ENCODE measurements at places on chromosomes 5 and 9. TPM values are rescaled to one million over a fixed set of nuclear protein-coding genes. Genes with fewer than 3 reads are reported as not detected.
A peak's percentile ranks its signal among the peaks of the same experiment; 100 is the strongest.

DNA sequence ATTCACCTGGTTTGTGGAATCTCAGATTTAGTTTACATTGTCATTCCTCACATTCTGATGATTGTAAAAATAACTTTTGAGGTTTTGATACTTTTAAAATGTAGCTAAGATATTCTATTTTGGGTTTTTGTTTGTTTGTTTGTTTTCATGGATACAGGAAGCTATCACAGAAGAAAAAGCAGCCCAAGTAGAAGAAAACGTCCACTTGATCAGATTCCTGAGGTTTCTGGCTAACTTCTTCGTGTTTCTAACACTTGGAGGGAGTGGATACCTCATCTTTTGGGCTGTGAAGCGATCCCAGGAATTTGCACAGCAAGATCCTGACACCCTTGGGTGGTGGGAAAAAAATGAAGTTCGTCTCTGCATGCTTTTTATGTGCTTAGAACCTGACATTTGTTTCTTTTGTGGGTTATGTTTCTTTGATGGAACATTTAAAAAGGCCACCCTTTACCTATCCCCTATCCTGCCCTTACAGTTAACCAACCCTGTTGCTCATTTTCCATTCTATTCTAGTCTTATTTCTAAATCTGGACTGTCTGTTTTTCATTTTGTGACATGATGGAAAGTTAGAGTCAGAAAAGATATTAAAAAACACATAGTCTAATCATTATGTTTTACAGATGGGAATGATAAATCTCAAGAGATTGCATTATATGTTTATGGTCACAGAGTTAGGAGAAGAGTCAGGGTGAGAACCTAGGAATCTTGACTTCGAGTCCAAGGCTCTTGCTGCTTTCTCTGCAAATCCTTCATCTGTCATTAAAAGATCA, 163.7 kb downstream of the ALDH1A1 start:
- DNase-seq = no peak

GRCh38 chr9:94173632-94174031, 85.5 kb upstream of the ZNF169 start:
- DNase-seq = no peak

GRCh38 chr9:84031534-84031933, 50.9 kb downstream of the RMI1 start:
- DNase-seq = no peak

DNA sequence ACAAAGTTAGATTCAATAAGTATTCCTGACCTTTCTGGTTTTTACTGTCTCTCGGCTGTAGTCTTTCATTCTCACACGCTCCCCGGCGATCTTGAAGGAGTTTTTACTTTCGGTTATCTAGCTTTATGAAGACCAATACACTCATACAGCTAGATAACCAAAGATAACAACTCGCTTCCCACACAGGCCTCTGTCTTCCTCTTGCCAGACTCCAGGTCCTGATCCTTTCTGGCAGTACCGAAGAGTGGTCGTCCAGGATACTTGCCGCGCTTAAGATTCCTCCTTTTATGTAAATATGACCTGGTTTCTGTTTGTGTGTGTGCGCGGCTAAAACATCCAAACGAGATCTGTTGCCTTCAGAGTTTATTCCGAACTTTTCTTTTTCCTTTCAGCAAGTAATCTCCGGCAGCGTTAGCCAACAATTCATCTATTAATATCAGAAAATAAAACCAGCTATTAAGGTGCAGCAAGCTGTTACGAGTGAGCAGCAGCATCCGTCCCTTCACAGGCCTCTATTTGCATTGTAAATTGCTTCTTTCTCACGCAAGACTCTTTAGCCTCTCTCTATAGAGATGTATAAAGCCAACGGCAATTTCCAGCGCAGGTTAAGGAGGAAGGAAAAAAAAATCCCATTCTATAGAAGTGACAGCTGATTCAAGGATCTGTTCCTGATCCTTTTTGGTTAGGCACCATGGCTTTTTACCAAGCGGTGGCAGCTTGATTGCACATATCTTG, 216.1 kb downstream of the MEF2C start:
- no peak for DNase-seq

- DNase-seq = no peak
Measured at GRCh38 chr9:129549684-129550083, 71.2 kb downstream of the C9orf50 start.

DNA sequence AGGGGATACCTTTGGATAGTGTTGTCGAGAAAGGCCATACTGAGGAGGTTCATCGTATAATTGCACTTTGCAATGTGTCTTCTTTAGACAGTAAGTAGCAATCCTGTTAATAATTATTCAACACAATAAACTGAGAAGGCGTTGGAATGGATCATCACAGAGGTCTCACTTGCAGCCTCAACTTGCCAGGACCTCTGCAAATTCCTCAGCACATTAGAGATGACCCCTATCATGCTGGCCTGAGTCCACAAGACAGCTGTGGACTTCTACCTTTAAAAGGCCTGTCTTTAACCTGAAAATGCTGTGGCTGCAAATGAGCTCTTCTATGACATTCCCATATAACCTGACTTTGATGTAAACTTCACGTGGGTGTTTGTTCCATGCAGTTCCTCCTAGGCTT, 14.1 kb downstream of the SH3TC2 start:
- no peak for DNase-seq

GRCh38 chr5:74275171-74275992, 365.1 kb downstream of the ENC1 start:
- DNase-seq = peak; percentile 33

- DNase-seq = no peak
Measured at GRCh38 chr5:9977070-9977469, 272.6 kb downstream of the ATPSCKMT start.

- DNase-seq = no peak
Measured at GRCh38 chr5:94017579-94017978, 276.2 kb upstream of the POU5F2 start.

DNA sequence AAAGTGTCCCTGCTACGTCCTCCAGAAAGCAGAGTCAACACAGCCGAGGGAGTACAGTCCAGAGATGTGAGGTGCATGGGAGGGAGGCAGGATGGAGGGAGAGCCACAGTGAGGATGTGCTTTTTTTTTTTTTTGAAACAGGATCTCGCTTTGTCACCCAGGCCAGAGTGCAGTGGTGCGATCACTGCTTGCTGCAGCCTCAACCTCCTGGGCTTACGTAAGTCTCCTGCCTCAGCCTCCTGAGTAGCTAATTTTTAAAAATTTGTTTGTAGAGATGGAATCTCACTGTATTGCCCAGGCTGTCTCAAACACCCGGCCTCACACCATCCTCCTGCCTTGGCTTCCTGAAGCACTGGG, 33.2 kb upstream of the ALDH1B1 start:
- DNase-seq = no peak

- DNase-seq = peak; percentile 15
Measured at GRCh38 chr5:142014911-142015584, 2.2 kb upstream of the GNPDA1 start.

DNA sequence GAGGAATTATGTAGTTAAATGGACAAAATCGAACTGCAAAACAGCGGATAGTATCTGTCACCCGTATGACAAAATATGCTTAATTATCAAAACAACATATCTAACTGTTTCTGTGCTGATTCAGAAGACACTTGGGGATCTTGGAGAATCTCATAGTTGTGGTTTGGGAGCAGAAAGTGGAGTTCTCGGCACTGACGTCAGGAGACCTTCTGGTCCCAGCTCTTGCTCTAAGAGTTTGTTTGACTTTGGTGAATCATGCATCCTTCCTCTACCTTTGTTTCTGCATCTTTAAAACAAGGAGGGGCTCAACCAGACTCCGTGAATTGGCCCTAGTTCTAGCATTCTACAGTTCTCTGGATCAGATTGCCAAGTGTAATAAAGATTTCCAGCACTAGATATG, 37.0 kb upstream of the TAF1L start:
- DNase-seq = no peak

DNA sequence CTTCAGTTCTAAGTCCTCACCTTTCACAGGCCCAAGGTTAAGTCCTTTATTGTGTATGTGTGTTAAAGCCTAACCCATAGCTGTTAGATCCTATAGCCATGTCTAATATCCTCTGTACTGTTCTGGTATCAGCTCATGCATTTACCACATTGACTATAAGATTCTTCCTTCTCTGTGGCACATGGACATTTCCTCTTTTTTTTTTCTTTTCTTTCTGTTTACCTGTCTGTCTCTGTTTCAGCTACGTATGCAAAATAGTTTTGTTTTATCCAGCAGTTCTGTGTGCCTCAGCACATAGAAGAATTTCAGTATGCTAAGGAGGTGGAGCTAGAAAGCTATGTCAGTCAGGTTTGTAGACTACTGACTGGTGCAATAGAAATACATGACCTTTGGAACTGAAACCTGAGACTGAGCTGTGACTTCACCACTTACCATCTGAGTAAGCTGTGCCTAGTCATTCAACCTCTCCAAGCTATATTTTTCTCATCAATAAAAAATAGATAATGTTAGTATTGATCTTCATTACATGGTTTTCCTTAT, 155.6 kb upstream of the VLDLR start:
- no peak for DNase-seq

DNA sequence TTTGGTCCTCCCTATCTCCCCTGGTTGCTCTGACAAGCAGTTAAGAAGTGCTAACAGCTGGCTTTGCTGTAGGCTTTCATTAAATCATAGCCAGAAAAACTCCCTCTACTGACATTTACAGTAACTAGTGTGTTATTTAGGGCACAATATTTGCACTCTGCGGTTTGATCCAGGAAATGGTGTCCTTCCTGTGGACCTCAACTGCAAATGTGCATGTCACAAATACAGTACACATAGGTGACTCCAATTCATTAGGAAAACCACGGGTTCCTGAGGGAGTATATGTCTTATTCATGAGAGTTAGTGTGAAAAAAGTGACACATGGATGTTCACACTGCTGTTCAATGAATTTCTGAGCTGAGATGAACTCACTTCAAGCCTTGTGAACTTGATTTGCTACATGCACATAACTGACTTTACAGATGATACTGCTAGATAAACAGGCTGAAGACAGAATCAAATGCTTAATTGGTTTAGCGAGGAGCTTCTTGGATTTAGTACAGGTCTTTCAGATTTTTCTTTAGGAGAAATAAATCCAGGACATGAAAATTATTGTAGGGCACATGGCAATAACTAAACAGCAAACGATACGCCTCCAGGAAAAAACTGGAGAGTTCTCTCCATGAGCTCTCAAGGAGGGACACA, 281.5 kb downstream of the EFNA5 start:
- peak; percentile 70 for DNase-seq

DNA sequence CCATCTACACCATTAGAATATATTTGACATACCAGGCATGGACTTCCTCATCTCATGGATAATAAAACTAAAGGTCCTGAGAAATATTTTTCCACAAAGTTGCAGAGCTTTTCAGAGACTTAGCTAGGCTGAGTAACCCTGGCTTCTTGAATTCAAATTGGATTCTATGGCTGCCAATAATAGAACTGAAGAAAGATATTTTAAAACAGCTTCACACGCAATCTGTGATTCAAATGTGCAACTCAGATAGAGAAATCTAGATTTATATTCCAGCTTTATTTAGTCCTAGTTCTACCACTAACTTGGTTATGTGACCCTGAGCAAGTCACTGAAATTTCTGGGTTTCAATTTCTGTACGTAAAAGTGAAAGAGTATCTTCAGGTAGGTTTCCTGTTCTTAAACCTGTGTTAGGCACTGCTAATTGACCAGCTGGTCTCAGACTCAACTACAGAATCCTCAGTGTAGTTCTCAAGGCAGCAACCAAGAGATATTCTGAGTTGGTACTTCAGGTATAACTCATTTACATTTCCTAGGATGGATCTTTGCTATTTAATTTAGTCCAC, 235.3 kb downstream of the GABRB2 start:
- DNase-seq = no peak

DNA sequence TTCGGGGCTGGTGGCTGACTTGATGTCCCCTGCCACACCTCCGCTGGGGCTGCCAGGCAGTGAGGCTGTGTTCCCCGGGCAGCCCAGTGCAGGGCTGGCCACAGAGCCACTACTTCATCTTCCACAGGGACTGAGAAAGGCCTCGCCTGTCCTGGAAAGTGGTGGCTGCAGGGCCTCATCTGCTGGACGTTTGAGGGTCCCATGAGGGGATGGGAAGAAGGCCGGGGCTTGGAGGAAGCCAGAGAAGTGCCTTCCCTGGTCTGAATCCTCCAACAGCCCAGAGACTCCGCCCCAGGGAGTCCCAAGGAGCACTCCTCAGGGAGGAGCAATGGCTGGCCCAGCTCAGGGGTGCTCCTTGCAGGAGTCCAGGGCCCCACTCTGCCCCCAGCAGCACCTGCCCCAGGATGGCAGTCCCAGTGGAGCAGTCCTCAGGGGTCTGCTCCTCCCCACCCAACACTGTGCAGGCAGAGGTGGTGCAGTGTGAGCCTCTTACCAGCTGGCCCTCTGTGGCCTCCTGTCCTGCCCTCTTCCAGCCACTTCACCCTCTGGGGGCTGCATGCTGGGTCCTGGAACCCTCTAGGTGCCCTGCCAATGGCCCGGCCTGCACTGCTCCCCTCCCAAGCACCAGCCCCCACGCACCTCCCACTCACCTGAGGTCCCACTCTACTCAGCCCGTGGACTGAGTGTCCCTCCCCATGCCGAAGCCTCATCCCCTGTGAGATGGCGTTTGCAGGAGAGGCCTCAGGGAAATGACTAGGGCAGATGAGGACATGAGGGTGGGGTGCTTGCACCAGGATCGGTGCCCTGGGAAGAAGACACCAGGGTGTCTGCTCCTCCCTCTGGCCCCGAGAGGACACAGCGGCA, 47.3 kb upstream of the COL5A1 start:
- no peak for DNase-seq

The ANKRD18A gene
- 9.8 TPM for total RNA-seq

The ISL1 gene
- 2.5 TPM for total RNA-seq

The C5orf52 gene
- total RNA-seq = not detected

The ZNG1A gene
- total RNA-seq = 79.4 TPM

Measured in SJCRH30 (cell line).